Naive thymus-derived CD8-positive, alpha-beta T cell (primary cell): ENCODE measurements at places on chromosomes 1 and 21. TPM values are rescaled to one million over a fixed set of nuclear protein-coding genes. Genes with fewer than 3 reads are reported as not detected.

RIPPLY3 gene
- not detected for total RNA-seq

DAB1 gene
- 0.16 TPM for total RNA-seq

DNA sequence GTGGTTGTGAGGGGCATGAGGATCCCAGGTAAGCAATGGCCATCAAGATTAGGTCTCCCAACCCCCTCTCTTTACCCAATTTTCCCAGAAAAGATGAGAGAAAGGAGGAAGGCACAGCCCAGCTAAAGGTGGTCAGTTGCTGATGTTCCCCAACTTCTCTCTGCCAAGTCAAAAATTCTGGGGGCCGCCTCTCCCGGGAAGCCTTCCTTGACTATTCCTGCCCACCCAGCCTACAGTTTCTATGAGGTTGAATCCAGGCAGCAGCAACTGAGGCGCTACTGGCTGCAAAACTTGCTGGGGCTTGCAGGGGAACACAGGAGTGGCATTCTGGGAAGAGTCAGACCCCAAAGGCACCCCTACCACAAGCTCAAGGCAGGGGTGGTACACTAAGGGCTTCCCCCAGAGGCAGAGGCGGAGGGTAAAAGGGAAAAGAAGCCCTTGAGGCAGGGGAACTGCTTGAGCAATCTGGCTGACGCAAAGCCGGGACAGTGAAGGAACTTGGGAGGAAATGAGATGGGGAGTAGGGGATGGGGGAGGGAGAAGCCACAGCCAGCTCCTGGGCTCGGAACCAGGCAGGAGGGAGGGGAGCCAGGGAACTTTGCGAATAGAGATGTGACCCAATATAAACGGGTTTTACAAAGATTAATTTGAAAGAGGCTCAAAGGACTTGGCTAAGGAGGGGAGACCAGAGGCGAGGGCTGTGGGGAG lies 31.2 kb downstream of the SDC3 start:
- no peak for DNase-seq

- no peak for DNase-seq
Observed at GRCh38 chr1:111191496-111191895, 8.9 kb downstream of the DENND2D start.

DNA sequence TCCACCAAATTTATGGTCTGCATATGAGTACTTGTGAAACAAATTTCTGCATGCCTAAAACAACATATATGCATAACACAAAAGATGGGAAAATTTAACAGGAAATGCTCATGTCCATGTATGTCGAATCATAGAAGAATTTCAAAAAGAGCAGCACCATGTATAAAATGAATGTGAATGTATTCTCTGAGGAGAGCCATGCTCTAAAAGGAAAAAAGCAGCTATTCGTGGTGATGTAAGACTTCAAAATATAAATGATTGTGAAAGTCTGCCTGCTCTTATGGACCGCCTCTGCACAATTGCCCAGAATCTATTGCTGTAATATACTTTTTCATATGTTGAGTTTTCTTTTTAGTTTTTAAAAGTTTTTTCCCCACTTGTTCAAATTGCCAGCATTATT lies 66.8 kb downstream of the EPB41 start:
- DNase-seq, result no peak

DNA sequence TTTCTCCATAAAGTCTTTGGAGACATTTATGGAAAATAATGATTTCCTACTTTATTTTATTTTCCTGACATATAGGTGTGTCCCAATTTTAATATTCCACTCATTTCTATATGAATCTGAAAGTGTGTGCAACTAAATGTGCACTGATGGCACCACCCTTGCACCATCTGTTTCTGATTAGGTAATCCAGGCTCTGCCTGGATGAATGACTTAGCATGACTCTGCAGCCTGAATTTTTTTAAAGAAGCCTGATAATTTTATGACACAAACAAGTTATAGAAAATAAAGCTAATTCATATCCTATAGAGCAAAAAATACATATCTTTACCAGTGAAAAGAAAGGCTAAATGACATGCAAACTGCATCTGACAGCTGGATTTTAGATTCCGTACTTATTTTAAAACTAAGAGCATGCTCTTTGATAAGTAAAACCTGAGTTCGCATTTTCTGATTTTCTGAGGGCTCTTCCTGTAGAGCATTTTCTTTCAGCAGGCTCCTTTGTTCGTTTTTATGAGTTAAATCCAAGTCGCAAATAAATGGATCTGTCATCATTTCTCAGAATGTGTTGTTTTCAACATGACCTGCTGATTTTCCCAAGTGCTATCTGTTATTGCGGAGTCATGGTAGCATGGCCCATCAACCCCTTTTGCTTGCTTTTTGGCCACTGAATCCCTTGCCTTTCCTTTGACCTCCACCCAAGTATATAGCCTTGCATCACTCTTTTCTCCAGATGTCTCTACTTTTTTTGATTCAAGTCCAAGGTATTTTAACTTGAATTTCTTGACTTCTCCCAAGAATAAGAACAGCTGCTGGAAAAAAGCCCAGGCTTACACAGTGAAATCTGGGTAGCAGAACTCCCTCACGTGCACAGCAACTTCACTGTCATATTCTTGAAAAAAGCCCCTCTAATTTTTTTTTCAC lies 52.8 kb upstream of the LYPLAL1 start:
- no peak for DNase-seq

DNA sequence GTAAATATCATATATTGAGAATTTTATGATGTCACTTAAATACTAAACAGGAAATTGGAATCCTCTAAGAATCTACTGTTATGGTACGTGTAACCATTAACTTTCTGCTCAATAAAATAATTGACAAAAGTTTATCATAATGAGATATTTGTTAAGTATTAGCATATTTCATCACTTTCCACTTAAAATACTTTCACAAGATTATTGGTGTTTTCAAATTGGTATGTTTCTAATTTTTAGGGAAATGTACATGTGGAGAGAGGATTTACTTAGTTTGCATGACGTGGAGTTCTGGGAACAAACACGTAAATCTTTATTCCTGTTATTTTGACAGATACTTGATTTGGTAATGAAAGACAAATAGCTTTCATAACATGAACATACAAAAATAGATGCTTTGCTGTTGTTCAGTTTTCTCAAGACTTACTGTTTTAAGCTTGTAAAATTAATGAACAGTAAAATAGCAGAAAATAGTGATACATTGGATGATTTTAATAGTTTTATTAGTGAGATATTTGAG lies 1.6 kb downstream of the SRSF11 start:
- no peak for DNase-seq

DNA sequence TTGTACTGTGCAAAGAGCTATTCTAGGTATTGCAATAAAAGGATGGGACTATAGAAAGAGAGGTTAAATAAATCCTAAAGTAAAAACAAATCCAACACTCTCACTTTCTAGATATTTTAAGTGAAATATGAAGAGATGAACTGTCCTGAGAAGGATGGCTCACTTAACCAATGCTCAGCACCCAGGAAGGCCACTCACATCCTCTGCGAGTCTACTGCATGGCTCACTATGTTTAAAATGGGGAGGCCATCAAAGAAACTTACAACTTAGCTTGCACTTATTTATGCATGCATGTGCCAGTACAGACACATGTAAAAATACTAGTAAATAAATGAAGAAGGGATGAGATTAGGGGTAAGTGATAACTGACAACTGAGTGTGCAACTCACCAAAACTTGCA lies 37.5 kb downstream of the PLPPR5 start:
- no peak for DNase-seq
